Stimulated activated CD4-positive, alpha-beta T cell treated with anti-CD3 and anti-CD28 coated beads, Interleukin-1b, Interleukin-23, amount 100 ng/mL, for 1 hour (primary cell): ENCODE measurements at places on chromosomes 4 and X.

DNA sequence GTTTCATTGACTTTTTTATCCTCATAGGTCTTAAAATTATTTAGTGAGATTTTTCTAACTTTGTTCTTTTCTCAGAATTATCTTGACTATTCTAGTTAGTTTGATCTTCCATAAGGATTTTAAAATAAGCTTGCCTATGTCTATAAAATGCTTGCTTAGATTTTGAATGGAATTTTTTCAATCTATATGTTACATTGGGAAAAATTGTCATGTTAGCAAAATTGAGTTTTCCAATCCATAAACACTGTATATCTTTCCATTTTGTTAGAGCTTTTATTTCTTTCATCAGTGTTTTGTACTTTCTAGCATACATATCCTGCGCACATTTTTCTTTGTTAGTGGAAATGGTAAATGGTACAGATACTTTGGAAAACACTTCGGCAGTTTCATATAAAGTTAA is 312.9 kb downstream of the PDHA2 start:
- DNase-seq, result no peak

GRCh38 chr4:182103614-182104319 is 139.4 kb upstream of the TENM3 start:
- no peak for DNase-seq

DNA sequence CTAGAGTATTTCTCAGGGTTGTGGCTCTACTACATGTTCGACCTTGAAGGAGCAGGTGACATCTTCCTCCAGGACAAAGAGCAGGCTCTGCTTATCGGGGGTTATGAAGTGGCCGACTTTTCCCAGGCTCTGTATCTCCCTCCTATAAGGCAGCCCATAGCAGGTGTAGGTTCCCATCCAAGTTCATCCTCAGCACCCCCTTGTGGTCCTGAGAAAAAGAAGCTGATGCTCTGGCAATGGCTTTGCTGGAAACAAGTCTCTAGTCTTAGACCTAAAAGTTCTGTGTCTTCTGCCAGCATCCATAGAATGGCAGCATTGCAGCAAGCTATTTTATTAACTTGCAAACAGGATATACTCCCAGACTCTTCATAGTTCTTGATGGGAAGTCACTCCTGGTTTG is 836.6 kb upstream of the PRKX start:
- no peak for DNase-seq

GRCh38 chr4:74081035-74081434 is 18.0 kb downstream of the CXCL2 start:
- no peak for DNase-seq

- DNase-seq, result no peak
Observed at GRCh38 chr4:12110627-12111026, 681.9 kb upstream of the HS3ST1 start.

DNA sequence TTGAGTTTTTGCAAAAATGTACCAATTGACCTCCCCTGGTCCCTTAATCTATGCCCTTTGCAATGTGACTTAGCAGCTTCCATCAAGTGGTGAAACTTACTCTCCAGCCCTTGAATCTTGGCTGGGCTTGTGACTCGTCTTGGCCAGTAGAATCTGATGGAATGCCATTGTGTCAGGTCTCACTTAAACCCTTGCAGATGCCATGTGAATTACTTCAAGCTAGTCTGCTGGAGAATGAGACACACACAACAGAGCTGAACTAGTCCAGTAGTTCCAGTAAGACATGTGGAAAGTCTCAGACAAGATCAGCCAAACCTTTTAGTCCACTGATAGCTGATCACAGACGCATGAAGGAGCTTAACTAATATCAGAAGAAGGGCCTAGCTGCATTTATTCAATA is 567.8 kb upstream of the CPEB2 start:
- DNase-seq, result no peak

DNA sequence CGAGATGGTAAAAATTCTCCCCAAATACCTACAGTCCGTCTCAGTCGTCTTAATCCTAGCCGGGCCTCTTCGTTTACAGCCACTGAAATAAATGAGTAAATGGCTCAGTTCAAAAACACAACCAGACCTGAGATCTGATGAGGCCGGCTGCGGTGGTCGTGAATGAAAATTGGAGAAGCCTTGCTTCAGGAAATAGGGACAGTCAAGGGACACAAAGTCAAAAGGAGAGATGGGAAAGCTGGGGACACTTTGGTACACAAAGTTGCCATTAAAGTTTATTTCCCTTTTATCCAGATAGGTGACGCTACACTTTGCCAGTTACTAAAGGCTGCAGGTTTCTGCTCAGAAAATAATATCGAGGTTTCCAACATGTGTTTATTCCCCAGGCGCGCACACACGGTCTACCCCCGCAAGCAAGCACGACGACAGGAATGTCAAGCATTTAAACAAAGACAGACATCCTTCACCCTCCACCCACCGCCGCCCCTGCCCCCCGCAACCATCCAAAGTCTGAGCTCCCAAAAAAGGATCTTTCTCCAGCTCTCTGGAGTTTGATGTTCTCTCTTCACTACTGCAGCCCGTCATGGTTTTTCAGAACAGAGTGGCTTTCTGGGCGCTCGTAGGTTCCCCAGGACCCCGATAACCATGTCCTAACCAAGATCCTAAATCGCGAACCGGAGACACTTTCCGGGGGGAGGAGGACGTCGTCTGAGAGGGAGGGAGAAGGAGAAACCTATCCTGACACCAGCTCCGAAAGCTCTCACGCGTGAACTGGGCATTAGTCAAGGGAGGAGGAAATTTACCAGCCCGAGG is 1.3 kb upstream of the PCDH7 start:
- DNase-seq, result no peak

- no peak for DNase-seq
Observed at GRCh38 chr4:108731006-108731405, 31.8 kb downstream of the ETNPPL start.

DNA sequence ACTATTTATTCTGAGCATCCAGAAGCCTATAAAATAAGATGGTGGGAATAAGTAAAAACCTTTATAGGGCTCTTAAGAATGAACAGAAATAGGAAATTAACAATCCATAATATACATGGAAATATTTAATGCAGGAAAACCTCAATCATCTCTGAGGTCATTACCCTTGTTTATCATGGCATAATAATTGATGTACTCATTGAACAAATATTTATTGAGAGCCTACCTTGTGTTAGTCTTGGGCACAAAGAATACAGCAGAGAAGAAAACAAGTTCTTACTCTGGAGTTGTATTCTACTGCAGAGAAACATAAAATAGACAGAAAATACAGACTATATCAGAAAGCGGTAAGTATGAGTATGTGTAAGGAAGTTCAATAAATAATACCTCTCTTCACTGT is 167.2 kb downstream of the COX18 start:
- DNase-seq, result no peak

GRCh38 chrX:11768039-11768438 is 10.0 kb downstream of the MSL3 start:
- no peak for DNase-seq

DNA sequence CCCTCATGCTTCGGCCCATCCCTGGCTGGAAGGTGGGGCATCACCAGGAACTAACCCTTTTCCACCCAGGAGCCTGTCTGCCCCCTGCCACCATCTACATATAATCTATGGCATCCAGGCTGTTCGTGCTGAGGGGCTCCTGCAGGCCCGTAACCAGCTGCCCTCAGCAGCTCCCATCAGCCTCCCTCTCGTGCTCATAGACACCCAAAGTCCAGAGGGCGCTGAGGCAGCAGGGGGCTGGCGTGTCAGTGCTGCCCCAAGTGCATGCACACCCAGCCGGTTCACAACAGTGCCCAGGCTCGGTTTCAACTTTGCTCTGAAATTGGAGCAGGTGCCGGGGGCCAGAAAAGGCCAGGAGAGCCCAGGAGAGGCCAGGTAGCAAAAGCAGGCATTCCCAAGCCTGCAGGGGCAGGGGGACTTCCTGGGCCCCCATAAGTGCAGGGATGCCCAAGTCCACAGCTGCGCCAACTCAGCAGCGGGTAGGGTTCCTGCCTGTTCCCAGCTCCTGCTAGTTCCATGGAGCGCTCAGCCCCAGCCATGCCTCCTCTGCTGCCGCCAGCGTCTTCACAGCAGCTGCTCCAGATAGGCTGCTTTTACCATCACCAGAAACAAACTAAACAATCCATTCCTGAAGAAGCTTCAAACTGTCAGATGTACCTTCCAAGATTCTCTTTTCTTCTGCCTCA is 558.2 kb upstream of the GNPDA2 start:
- DNase-seq, result no peak

GRCh38 chrX:119853444-119853843 is 681 bp upstream of the UPF3B start:
- DNase-seq, result no peak

DNA sequence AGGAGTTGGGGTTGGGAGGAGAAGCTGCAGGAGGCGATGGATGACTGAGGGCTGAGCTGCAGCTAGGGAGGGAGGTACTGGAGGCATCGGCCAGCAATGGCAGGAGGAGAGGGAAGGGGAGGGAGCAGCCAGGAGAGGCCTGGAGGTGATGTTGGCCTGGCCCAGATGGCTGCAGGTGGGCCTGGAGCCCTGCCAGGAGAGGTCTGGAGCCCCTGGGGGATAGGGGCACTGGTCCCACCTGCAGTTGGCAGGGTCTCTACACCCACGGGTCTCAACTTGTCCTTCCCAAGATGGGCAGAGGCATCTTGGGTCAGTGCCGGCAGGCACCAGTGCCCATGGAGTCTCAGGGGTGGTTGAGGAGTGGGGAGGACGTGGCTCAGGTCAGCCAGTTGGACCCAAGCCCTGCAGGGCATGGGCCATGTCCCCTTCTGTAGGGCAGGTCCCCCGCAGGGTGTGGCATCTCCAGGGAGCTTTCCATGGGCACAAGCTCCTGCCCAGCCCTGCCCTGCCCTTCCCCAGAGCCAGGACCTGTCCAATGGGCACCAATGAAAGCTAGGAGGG is 2.7 kb upstream of the MXD4 start:
- DNase-seq, result no peak

GRCh38 chrX:98607739-98608138 is 1724.0 kb downstream of the RPA4 start:
- DNase-seq, result no peak

DNA sequence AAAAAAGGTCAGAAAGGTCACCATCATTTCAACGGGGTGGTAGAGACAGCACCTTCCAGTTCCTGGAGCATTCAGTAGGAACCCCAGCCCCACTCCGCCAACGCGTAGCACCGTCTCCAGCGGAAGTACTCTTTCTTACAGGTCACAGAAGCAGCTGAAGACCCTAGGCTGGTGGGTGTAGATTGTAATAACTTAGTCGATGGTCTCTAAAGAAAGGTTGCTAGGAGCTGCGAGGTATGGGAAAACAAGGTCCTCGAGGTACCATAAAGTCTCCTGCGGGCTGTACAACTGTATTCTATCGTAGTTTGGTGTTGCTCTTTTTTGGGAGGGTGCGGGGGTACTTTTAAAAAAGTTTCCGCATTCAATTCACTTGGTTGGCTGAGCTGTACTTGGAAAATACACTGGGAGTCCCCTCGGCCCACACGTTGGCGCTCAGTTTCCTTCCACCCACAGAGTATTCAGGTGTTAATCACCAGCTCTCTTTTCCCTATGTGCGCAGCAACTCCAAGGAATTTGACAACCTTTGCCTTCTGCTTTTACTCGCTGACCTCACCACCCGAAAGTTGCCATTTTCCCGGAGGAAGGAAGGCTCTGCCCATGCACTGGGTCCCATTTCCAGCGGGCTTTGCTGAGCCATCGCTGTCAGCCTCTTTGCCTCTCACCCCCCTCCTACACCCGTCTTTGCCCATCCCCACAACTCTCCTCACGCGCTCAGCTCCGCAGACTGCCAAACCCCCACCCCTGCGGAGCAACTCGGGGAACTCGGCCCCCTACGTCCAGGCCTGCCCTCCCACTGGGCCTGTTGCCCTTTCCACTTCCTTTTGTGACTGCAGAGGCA is 4.8 kb upstream of the SOX3 start:
- no peak for DNase-seq

- DNase-seq, result no peak
Observed at GRCh38 chrX:64843224-64843623, 133.0 kb downstream of the ZC4H2 start.

DNA sequence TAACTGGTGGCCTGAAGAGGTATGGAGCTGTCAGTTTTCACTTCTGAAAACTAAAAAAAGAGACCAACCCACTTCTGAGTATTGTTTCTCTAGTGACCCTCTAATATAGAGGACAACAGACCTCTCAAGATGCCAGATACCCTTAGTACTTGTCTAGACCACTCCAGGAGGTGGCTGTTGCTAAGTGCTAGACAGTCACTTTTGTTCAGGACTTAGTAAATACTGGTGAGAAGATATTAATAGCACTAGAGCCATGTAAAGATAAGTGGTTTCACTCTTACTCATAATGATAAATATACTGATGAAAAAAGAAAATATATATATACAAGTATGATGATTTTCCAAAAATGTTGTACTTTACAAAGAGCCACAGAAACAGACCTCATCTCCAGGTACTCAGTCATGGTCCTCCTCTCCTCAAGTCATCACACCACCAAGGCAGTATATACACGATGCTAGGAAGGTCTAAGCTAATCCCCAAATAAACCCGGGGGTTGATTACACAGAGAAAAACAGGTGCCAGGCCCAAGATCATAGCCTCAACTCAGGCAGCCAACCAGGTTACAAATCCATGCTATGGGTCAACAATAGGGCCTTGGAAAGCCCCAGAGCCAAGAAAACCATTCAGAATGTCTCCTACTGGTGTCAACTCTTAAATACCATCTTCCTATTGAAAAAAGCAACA is 66.9 kb downstream of the ARHGEF9 start:
- no peak for DNase-seq

DNA sequence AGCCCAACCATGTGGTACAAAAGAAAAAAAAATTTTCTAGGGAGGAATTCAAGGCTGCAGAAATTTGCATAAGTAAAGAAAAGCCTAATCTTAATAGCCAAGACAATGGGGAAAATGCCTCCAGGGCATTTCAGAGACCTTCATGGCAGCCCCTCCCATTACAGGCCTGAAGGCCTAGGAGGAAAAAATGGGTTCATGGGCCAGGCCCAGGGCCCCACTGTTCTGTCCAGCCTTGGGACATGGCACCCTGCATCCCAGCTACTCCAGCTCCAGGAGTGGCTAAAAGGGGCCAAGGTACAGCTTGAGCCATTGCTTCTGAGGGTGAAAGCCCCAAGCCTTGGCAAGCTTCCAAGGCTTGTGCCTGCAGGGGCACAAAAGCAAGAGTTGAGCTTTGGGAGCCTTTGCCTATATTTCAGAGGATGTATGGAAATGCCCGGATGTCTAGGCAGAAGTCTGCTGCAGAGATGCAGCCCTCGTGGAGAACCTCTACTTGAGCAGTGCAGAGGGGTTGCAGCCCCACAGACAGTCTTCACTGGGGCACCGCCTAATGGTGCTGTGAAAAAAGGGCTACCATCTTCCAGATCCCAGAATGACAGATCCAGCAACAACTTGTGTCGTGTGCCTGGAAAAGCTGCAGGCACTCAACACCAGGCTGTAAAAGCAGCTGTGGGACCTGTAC is 111.0 kb downstream of the ANXA10 start:
- no peak for DNase-seq

- DNase-seq, result no peak
Observed at GRCh38 chr4:114479595-114479994, 119.0 kb upstream of the UGT8 start.
